ENCODE measurements at places on chromosomes 6 and 20.

DNA sequence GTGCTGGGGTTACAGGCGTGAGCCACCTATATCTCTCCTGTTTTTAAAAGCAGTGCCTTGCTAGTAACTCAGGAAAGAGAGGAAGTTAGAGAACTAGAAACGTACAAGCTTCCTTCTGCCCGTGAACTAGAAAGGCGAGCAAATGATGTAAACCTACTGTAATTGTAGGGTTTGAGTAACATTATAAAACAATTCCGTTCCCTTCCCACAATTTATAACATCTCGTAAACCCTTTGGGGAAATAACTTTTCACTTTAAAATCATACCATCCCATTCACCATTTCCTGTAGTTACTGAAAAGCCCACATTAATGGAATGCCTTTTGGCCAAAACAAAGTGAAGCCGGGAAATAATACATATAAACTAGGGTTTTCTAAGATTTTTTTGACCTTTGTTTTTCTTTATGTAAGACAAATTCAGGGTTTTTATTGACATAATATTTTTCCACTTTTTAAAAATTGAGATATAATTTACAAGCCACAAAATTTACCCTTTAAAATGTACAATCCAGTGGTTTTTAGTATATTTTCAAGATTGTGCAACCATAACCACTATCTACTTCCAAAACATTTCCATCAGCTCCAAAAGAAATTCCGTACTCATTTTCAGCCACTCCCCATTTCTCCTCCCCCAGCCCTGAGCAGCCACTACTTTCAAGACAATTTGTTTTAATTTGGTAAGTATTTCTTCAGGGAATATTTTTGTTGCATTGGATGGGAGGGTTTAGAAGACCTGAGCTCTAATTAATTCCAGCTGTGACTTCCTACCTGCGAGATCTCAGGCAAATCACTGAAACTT, 175.1 kb upstream of the PDE10A start:
- no peak for DNase-seq

DNA sequence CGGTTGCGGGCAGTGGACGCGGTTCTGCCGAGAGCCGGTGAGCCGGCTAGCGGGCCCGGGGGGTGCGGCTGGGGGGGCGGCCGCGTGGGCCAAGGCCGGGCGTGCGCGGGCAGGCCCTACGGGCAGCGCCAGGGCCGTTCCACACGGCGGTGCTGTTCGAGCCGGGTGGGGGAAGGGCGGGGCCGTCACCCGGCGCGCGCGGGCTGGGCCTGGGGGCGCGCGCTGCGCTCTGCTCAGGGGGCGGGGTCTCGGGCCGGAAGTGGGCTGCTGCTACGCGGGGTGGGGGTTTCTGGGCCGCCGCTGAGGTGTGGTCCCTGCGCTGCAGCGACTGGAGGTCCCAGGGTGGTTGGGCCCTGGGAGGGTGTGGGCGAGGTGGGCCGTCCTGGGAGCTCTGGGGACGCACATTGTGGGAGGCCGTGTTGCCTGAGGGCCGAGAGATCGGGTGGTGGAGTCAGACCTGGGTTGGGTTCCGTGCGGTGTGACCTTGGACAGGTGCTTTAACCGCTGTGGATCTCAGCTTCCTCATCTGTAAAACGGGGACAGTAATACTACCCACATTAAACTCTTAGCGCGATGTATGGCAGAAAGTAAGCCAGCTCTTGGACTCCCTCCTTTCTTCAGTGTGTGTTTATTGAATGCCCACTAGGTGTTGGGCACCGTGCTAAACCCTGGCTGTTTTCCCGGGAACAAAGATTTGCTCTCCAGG, 391 bp downstream of the MAPRE1 start:
- DNase-seq = peak; percentile 87

DNA sequence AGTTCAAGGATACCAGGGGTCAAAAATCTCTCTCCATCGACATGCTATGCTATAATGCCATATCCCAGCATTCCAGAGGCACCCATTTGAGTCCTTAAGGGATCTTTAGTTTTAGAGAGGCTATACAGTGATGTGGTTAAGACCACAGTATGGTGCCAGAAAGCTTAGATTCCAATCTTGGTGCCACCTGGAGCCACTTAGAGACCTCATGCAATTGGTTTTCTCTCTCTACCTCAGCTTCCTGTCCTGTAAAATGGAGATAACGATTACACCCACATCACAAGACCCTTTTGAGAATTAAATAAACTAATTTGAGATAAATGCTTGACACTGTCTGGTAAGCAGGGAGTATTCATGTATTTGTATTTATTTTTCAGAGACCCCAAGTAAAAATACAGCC, 39.0 kb downstream of the PLAGL1 start:
- no peak for DNase-seq

DNA sequence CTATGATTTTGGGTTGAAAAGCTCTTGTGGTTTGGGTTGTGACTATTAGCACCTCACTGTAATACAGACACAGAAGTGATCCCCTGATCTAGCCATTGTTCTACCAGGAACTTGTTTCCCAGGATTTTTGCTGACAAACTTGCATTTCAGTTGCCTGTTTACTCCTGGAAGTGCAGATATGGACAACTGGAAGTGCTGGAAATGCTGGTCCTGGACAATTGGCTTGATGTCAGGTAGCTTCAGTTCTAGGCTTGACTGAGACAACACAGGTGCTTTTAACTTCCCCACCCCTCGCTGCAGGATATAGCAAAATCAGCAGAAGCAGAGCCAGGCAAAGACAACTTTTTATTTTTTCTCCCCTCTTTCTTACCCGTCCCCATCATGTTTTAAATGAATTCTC, 27.1 kb upstream of the FBXO30 start:
- DNase-seq = no peak

- no peak for DNase-seq
Observed at GRCh38 chr20:53154540-53154939, 182.4 kb downstream of the TSHZ2 start.

All from urothelium cell line (cell line).